ENCODE measurements at places on chromosomes 11 and 22.

DNA sequence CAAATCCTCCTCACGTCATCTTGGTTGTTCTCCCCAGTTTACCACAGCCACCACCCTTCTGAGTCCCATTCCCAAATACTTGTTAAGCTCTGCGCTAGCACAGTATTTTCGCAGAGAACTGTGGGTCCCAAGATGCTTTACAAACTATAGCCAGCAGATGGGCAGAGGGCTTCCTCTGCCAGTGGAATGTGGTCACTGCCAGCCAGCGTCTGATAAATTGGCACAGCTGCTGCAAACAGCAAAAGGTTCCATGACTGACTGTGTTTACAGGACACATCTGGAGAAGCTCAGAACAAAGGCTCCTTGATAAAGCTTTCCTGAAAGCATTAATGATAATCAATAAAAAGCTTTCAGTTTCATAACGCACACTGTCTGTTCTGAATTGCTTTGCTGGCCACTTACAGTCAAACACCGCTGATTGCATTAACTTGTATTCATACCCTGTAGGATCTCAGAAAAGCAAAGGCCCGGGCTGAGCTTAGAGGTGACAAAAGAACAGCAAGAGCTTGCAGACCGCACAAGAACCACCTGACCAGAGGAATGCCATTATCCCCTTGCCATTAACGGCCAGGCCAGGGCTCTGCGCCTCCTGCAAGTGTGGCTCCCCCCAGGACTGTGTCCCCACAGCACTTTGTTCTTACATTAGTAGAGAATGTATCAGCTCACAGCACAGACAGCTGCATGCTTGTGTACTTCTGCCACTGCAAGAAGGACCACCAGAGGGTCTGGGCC is 120.6 kb downstream of the MICAL3 start:
- no peak for DNase-seq

DNA sequence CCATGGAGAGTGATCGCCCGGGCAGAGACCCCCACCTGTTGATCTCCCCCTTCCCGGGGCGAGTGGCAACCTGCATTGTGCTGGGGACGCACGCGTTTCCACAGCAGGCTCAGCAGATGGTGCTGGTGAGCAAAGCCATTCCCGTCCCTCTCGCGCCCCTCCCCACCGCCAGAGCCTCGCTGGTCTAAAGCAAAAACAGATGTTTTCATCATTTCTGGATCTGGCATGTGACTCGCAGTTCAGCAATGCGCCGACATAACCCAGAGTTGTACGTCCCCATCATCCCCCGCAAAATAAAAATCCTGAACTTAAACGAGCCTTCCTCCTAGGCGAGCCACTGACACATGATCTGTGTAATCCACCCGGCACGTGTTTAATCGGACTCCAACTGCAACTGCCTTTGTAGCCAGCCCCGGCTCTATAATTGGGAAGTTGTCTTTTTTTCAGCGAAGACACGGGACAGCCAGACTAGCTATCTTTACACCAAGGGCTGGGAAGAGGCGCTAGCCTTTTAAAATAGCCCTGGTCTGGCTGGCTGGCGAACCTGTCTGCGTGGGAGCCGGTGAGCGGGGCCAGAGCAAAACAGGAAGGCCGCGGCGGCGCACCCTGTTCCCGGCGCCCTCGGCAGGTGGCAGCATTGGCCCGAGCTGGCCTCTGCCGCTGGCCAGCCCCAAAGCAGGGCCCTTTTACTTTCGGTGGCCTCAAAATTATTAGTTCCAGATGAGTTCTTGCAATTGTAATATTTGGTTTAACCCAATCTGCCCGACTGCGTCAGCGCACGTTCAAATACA is 203.0 kb upstream of the SORL1-AS1 start:
- peak; percentile 39 for DNase-seq

DNA sequence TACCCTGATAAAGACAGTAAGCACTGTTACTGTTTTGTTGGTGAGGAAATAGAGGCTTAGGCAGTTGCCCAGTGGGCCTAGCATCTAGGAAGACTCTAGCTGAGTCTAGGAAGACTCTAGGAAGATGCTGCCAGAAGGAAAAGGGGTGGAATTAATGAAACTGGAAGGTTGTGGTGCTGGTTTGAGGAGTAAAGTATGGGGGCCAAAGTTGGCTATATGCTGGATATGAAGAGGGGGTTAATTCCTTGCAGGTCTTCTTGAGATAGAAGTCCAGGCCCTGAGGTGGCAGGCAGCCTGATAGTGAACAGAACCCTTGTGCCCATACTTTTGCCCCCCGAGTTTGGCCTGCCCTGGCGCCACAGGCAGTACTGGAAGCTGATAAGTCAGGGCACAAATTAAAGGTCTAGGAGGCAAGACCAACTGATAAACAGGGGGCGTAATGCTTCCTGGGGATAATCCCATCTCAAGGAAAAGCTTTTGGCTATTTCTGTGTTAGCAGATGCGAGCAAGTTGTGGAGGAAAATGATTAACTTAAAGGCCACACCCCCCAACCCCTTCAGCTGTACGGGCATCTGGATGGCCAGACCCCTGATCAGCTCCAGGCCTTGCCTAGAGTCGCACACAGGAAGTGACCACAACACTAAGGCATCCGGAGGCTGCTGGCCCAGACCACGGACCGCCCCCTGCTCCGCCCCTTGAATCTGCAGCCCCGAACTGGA is 3.1 kb downstream of the ILK start:
- DNase-seq: no peak

DNA sequence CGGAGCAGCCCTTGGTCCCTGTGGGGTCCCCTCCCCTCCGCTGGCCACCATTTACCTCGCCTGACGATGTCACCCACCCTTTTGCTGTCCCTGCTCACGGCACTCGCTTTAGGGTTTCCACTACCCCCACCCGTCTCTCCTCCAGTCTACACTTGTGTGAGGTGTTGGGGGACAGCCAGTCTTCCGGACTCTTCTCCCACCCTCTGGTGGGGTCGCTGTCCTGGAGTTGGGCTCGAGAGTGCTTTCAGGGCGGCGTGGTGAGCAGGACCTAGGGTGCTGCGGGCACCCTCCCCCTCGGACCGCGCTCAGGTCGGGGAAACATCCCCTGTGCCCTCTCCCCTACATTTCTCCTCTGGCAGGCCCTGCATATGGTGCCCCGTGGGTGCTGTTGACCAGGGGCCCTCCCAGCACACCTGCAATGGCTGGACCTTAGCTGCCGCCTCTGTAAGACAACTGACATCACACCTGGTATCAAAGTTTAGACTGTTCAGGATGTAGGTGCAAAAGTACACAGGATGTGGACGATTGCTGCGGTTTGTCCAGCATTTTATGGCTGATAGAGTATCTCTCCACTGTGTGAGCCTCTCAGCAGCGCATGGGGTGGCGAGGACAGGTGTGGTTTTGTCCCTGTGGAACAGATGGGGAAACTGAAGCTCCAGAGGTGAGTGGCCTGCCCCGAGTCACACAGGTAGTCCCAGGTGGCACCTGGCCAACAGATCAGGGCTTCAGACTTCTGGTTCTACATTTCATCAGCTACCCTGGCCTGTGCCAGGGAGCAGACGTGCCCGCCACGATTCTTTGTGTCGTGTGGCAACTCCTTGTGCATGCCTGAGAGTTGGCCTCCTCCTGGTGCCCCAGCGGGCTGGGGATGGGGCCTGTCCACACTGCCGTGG is 1.2 kb downstream of the GRK2 start:
- DNase-seq: no peak

DNA sequence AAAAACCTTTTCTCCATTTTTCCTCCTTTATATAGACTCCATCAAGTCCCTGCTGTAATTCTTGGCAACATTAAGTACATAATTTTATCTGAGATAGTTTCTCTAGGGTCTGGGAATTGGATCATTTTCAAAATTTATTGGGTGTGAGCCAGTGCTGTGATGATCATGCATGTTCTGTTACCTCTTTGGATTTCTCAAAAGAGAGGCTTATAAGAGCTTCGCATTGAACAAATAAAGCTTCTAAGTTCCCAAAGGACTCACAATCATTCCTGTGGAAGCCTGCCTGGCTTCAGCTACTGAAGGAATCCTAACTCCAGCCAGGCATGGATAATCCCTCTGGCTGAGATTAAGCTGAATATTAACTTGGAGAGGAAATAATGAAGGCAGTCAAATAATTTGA is 208.5 kb downstream of the RAB38 start:
- no peak for DNase-seq

DNA sequence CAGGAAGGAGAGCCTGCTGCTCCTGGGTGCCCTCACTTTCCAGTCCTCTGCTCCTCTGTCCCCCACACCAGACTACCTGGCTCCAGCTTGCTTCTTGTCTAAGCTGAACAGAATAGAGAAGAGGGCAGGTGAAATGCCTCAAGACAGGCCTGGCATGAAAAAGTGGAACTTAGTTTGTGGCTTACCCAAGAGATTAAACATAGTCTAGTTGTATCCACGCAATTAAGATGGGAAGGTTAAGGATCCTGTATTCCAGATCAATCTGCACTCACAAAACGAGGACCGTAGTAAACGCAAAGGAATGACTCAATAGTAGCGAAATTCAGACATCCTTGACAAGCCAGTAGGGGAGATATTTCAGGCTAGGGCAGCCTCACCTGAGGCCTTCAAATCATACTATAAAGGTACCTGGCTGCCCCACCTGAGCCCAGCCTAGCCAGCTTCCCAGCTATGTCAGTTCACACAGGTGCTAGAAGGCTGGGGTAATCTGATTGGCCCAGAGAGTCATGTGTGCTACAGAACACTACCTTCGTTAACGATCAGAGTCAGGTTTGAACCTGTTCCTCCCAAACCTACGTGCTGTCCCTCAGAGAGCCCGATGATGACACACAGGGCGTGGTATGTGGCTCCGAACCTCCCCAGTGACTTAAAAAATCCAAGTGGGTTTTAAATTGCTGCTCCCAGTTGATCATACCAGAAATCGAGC is 46.5 kb downstream of the AHNAK start:
- no peak for DNase-seq

GRCh38 chr11:107757661-107758060 is 45.8 kb upstream of the SLN start:
- no peak for DNase-seq

DNA sequence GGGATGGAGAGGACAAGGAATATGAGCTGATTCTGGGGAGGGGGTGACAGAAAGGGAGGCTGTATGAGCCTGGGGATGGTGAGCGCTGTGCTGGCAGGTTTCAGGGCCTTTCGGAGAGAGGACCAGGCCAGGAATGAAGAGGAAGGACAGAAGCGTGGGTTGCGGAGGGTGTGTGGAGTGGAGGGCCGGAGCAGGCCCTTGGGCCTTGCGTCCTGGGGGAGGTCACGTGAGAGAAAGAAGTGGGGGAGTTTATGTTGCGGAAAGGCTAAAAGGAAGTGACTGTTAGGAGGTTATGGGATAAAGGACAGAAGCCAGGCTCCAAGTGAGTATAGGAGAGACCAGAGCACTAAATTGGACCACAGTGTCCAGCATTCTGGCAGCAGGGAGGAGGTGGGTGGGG is 17.5 kb downstream of the BCR start:
- no peak for DNase-seq

DNA sequence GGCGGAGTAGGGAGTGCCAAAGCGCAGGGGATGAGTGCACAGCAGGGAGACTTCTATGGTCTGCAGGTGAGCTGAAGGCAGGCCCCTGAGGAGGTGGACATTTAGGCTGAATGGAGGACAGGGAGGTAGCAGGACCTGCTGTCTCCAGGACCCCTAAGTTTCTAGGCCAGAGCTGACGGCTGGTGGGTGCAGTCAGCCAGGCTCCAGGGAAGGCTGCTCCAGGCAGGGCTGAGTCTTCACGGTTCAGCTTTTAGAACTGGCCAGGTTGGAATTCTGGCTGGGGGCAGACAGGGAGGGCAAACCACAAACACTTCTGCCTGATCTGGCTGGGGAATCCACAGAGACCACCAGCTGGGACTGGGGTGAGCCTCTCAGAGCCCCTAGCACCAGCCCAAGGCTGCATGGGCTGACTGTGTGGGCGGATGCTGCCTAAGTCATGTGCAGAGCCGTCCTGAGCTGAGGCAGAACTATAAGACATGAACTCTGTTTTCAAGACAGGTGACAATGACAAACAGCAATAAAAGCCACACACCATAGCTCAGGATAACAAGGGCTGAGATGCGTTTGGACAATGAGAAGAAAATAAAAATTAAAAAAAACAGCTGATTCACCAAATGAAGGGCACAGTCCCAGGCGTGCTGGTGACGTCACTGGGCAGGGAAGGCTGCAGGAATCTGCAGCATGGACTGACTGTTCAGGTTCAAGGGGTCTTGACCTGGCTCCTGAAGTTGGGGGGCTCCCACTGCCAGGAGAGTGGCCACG is 10.4 kb upstream of the MALAT1 start:
- no peak for DNase-seq

- DNase-seq: no peak
Measured at GRCh38 chr11:4211991-4212390, 117.4 kb downstream of the RRM1 start.

DNA sequence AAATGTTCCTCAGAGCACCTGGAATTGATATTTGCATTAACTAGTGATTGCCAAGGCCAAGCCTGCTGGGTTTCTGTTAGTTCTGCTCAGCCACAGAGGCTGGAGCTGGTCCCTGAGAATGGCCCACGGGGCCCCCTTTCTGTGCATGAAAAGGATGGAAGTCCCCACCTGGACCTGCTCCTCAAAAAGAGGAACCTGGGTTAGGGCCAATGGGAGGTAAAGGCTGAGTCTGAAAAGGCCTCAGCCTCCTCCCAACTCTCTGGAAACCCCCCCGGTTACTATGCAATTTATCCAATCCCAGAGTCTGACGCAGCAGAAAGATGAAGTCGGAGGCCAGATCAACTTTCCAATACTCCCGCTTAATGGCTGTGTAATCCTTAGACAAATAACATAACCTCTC is 6.8 kb upstream of the CREB3L1 start:
- DNase-seq: no peak

DNA sequence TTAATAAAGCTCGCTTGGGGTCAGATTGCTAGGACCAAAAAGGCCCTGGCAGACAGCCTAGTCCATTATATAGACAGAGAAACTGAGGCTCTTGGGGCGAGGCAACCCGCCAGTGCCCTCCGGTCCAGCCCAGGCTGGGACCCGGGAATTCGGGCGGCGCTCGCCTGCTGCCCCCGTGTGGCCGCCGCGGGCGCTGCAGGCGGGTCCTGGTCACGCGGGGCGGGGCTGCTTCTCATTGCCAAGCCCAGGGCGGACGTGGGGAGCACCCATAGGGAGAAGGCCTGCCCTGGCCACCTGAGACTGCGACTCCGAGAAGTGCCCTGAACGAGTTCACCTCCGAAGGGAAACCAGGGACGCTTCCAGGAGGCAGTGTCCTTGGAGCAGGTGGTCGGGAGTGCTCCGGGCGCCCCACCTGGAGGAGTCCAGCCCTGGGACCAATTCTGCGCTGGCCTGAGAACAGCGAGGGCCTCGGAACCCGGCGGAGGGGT is 36.0 kb upstream of the CSNK1E start:
- peak; percentile 79 for DNase-seq

- DNase-seq: no peak
Measured at GRCh38 chr11:45982656-45983470, 60.4 kb downstream of the LARGE2 start.

- DNase-seq: no peak
Measured at GRCh38 chr11:117045196-117045595, 53.0 kb downstream of the SIK3 start.

- no peak for DNase-seq
Measured at GRCh38 chr11:24622262-24622661, 125.4 kb downstream of the LUZP2 start.

- no peak for DNase-seq
Measured at GRCh38 chr11:62104816-62105653, 18.8 kb upstream of the INCENP start.

GRCh38 chr11:130585545-130585944 is 137.1 kb downstream of the ADAMTS15 start:
- DNase-seq: no peak
